ENCODE measurements at places on chromosomes 4 and X.

DNA sequence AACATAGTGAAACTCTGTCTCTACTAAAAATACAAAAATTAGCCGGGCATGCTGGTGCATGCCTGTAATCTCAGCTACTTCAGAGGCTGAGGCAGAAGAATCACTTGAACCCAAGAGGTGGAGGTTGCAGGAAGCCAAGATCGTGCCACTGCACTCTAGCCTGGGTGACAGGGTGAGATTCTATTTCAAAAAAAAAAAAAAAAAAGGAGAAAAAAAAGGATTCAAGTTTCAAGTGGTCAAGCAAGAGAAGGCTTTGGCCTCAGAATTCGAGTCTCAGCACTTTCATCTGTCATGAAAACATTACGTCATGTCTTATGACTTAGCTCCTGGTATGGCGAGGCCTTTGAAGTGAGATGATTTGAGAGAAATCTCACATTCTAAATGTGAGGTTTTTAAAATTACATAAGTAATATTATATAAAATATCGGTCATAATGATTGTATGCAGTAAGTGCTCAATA is 21.2 kb upstream of the DHRSX start:
- DNase-seq = no peak

DNA sequence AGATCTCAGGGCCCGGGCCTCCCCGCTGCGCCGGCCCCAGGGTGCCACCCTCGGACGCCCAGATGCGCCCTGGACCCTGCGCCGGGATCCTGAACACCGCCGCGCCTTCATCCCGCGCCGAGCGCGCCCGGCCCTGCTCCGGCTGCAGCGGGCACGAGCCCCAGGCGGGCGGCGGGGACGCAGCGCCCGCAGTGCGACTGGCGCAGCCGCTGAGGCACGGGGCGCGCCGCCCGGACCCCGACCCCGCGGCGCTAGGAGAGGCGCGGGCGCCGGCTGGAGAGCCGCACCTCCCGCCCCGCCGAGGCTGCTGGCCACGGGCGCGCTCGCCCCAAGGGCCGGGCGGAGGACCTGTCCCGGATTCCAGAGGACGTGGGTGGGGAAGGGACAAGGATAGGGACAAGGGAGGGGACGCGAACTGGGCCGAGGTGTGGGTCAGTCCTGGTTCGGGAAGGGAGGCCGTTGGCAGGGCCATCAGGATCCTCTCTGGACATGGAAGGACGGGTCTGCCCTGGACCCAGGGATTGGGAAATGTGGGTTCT is 1.1 kb downstream of the ZFYVE28 start:
- DNase-seq = no peak

GRCh38 chr4:100079264-100079663 is 111.0 kb downstream of the DDIT4L start:
- no peak for DNase-seq

DNA sequence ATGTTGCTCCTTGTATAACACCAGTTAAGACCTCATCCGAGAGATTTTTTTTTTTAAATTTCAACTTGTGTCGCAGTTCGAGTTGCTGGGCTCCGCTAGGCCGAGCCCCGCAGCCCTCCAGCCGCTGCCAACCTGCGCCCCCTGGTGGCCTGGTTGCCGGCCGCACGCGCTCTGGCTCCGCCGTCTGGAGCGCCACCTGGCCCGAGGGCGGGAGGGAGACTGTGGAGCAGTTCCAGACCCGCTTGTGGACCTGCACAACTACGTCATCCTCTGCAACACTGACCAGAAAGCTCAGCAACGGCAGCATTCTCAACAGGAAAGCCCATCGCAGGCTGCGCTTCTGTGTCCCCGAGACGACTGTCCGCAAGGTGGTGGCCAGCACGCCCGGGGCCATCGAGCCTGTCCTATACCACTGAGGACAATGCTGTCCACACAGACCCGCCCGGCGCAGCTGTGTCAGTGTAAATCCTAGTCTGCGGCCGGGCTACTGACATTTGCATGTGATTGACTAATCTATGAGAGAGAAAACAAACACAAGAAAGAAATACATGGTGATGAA is 39.1 kb downstream of the ARL9 start:
- peak; percentile 80 for DNase-seq

- DNase-seq = no peak
Measured at GRCh38 chr4:77699731-77700210, 94.2 kb downstream of the CXCL13 start.

DNA sequence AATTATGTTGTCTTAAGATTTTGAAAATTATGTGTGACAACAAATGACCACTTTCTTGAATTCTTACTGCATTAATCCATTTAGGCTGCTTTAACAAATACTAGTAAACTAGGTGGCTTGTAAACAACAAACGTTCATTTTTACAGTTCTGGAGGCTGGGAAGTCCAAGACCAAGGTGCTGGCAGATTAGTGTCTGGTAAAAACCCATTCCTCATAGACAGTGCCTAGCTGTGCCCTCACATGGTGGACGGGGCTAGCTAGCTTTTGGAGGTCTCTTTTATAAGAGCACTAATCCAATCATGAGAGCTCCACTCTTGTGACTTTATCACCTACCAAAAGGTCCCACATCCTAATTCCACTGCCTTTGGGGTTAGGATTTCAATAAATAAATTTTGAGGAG is 425.8 kb downstream of the SPRY1 start:
- DNase-seq = no peak

GRCh38 chr4:40309250-40309774 is 25.8 kb upstream of the CHRNA9 start:
- DNase-seq = peak; percentile 88

DNA sequence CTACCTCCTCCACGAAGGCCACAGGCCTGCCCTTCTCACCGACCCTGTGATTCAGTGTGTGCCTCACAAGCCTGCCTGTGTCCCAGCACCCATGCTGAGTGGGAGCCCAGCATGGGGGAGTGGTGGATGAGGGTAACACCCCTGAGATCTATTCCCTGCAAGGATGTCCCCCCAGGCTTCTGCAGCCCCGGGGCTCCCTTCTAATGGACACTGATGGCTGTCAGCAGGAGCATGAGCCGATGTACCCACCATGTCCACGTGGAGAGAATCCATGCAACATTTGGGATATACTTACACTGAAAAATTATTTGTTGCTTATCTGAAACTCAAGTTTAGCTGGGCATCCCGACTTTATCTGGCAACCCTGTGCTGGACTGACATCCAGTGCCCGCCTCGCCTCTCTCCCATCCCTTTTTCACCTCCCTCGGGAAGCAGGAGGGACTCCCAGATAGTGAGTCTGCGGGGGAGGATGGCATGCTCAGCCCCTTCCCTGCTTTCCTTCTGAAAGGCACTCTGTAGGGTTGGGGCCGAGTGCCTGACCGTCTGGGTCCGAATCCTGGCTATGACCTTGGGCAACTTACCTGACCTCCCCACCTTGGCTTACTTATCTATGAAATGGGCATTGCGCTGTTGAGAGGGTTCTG is 46.9 kb upstream of the SORCS2 start:
- DNase-seq = no peak

DNA sequence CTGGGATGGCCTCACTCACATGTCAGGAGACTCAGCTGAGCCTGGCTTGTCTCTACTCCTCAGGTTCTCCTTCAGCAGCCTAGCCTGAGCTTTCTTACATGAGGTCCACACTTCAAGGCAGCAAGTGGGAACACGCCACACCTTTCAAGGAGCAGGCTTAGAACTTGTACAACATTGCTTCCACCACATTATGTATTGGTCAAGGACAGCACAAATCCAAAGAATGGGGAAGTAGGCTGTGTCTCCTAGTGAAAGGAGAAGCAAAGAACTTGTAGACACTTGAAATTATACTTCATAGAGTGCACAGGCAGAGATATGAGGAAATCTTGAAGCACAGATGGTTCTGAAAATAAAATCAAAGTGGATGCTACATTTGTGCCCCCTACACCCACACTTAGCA is 120.9 kb upstream of the NOCT start:
- DNase-seq = no peak

- no peak for DNase-seq
Measured at GRCh38 chrX:47212381-47213293, 5.8 kb upstream of the CDK16 start.

GRCh38 chr4:1826531-1827350 is 29.2 kb downstream of the LETM1 start:
- DNase-seq = no peak

GRCh38 chrX:18883234-18883960 is 100.5 kb downstream of the PHKA2 start:
- no peak for DNase-seq

- no peak for DNase-seq
Measured at GRCh38 chrX:38649221-38649620, 87.9 kb downstream of the TSPAN7 start.

DNA sequence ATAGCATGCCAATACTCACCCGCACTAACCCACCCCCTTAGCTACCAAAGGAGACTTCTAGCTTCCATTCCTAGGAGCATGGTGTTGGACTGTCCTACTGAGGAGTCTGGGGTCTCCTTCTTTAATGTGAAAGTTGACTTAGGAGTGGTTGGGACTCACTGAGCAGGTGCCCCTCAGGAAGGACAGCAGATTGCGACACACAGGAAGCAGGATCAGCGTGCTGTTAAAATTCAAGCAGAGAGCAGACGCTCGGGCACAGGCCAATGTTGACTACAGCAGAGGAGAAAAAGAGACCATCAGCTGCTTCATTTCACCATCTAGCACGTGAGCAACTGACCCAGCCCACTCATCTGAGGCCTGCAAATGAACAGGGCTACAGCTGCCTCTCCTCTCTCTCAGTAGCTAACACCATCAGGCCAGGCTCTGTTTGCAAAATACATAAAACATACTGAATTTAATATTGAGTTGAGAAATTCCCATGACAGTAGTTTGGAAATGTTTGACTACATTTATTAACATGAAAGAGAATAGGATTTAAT is 10.8 kb downstream of the NOX1 start:
- DNase-seq = no peak

- DNase-seq = no peak
Measured at GRCh38 chr4:76947369-76947768, 2.2 kb upstream of the SEPTIN11 start.

- no peak for DNase-seq
Measured at GRCh38 chr4:101393256-101393655, 45.9 kb upstream of the PPP3CA start.

DNA sequence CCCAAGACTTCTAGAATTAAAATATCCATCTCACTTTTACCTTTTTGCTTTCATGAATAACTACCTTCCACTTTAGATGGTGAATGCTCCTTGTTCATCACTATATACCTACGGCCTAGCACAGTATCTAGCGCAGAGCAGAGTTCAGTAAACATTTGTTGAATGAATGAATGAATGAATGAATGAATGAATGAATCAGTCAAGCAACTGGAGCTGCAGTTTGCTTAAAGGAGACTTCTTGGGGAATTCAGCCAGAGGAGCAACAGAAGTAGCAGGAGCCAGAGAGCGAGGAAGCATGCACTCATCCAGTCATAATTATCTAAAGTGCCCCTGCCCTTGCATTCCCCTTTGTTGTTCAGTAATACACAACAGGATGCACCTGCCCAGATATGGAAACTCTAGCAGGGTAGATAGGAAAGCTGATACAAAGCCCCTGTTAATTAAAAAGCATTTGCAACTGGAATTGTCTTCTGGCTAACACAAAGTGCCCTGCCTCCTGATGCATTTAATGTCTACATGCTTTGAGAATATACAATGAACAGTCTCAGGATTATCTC is 103.0 kb upstream of the MBNL3 start:
- no peak for DNase-seq

DNA sequence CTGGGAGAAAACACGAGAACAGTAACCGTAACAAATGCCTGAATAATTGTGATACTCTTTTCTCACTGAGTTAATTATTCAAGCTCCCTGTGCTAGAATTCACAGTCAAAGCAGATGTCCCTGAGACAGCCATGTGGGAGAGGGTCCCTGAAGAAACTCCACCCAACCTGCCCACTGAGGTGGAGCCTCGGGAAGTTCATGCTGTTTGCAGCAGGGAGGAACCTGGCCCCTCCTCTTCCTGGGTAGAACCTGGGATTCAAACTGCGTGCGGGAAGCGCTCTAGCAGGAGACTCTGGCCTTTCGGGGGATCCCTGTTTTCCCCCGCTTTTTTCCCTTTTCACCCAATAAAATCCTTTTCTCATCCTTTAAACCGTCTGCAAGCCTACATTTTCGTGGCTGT is 20.2 kb upstream of the RHOH start:
- DNase-seq = no peak

DNA sequence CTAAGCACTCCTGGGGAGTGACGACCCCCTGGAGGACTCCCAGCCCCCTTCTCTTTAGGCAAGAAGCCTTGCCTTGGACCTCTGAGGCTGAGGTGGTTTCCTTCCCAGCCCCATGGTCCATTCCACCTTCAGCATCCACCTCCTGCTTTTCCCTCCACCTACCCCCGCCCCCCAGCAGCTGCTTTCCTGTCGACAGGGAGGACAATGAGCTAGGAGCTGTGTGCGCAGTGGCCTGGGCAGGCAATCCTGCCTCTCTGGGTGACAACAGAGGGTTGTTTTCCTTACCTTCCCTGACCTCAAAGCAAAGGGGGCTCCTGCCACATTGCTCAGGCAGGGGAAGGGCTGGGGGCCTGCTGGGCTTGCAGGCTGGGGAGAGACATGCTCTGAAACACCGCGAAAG is 123.5 kb downstream of the BCOR start:
- no peak for DNase-seq

- DNase-seq = no peak
Measured at GRCh38 chr4:26753617-26754016, 107.0 kb upstream of the STIM2 start.

GRCh38 chr4:72418458-72418857 is 150.6 kb downstream of the ADAMTS3 start:
- no peak for DNase-seq

DNA sequence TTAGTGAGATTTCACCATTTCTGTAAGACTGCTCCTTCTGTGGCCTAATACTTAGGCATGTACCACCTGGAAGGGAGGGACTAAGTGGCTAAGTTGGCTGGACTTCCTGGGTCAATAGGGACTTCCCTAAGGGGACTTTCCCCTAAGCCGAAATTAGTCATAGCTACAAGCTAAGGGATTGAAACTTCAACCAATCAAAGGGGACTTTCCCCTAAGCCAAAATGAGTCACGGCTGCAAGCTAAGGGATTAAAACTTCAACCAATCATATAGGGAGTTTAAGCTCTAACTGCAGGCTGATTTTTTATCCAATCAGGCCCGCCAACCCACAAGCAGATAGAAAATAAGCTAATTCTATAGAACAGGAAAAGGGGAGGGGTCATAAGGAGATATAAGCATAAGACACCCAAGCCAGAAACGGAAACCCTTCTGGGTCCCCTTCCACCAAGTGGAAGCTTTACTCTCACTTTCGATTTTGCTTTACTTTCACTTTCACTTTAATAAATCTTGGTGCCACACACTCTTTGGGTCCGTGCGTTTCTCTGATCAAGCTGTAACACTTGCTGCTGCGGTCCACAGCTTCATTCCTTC is 382.8 kb downstream of the KLHL4 start:
- peak; percentile 51 for DNase-seq

GRCh38 chrX:54708404-54708803 is 89.7 kb downstream of the ITIH6 start:
- no peak for DNase-seq

GRCh38 chr4:125115476-125115875 is 199.3 kb upstream of the FAT4 start:
- no peak for DNase-seq

GRCh38 chr4:168139336-168139735 is 47.0 kb downstream of the ANXA10 start:
- no peak for DNase-seq
